ENCODE measurements at places on chromosomes 4 and X. TPM values are rescaled to one million over a fixed set of nuclear protein-coding genes. Genes with fewer than 3 reads are reported as not detected.

GRCh38 chrX:70289168-70289792 is 447 bp downstream of the PDZD11 start:
- peaks cover 8% of the 10 kb centered on the region for H3K36me3 ChIP-seq
- H3K27ac ChIP-seq = peak overlapping the region; percentile 77
- H3K27me3 ChIP-seq = no peaks in the 10 kb centered on the region
- peak overlapping the region; percentile 66 for H3K4me3 ChIP-seq
- DNase-seq = no peak

DNA sequence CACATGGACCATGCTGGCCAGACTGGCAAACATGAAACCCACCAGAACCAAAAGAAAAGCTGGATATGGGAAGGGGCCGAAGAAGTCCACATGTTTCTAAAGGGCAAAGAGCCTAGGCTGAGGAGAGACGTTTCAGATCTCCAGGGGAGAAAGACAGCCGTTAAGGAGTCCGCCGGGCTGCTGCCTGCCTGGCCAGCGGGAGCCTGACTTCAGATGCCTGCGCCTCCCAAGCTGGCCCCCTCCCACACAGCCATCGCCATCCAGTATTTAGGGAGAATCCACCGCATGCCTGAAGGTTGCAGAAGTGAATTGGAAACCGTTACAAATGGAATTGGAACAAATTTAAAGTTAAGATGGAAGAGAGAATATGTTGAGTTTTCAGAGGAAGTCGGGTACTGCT is 2.9 kb downstream of the TBL1X start:
- peaks cover 16% of the 10 kb centered on the region for H3K27me3 ChIP-seq
- no peak for DNase-seq
- no peak overlapping the region for H3K4me3 ChIP-seq
- no peak overlapping the region for H3K27ac ChIP-seq
- H3K36me3 ChIP-seq = no peaks in the 10 kb centered on the region

The MGAT4D gene
- not detected for total RNA-seq

DNA sequence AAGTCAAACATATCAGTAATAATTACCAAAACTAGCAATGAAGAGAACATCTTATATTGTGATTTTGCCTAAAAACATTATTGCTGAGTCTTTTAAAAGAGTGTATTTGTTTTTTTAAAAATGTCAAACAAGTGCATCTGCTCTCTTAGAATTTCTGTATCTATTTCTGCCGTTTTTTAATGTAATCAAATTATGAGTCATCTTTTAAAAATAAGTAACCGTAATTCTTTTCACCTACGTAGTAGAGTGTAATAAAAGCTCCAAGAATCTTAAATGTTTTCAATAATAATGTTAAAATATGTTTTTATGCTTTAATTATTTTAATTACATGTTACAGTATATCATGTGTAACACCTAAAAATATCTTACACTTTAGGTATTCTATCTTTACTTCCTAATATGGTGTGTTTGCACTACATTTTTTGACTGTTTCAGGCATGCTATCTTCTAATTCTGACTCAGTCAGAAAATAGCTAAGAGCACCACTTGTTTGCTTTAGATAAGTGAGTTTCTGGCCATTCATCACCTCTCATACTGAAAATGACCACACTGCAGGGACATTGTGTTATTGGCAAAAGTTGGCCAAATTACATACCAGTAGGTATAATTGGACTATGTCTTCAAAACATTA is 368.5 kb downstream of the PCDH7 start:
- no peak overlapping the region for H3K27ac ChIP-seq
- no peaks in the 10 kb centered on the region for H3K4me1 ChIP-seq
- DNase-seq = no peak

DNA sequence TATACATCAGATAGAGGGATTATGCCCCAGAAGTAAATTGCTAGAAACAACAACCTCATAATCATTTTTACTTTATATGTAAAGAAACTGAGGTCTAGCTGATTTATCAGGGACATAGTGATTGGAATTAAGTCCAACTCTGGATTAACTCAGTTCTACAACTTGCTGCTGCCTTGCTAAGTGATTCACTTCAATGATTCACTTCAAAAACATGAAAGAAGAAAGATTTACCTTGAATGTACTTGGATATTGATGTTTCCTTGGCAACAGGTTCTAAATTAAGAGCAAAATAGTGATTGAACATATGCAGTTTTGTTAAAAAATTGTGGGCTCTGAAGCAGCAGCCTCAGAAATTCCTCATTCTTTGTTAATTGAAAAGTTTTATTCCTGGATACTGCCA is 99.8 kb upstream of the H2AZ1 start:
- no peak overlapping the region for H3K4me3 ChIP-seq
- H3K36me3 ChIP-seq = no peaks in the 10 kb centered on the region
- no peak overlapping the region for H3K27ac ChIP-seq
- H3K4me1 ChIP-seq = no peaks in the 10 kb centered on the region
- H3K27me3 ChIP-seq = no peaks in the 10 kb centered on the region
- DNase-seq = no peak

The AVPR2 gene
- total RNA-seq = not detected

DNA sequence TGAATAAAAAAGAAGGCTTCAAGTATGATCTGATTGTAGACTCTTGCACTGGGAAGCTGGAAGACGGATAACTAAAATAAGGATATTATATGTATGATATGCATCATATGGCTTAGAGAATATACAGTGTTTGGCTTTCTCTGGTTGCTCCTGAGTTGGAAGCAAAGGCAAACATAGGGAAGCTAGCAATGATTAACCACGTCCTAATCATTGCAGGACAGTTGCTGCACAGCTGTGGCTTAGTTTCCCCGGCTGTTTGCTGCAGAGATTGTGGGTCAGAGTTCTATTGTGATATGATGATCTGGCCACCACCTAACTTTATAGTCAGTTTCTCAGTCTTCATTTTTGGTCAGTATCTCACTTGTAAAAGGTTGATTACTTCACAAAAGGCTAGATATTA is 36.3 kb upstream of the PARM1 start:
- H3K27ac ChIP-seq = no peak overlapping the region
- H3K4me3 ChIP-seq = no peak overlapping the region
- H3K4me1 ChIP-seq = no peaks in the 10 kb centered on the region
- H3K27me3 ChIP-seq = no peaks in the 10 kb centered on the region
- DNase-seq = no peak

GRCh38 chrX:2464677-2465166 is 36.1 kb downstream of the DHRSX start:
- no peak overlapping the region for H3K27ac ChIP-seq
- DNase-seq = no peak

- no peak overlapping the region for H3K4me3 ChIP-seq
- no peaks in the 10 kb centered on the region for H3K36me3 ChIP-seq
- no peaks in the 10 kb centered on the region for H3K27me3 ChIP-seq
- H3K27ac ChIP-seq = no peak overlapping the region
- no peak for DNase-seq
Measured at GRCh38 chr4:150328496-150328895, 250.3 kb downstream of the DCLK2 start.

The STATH gene
- not detected for total RNA-seq

DNA sequence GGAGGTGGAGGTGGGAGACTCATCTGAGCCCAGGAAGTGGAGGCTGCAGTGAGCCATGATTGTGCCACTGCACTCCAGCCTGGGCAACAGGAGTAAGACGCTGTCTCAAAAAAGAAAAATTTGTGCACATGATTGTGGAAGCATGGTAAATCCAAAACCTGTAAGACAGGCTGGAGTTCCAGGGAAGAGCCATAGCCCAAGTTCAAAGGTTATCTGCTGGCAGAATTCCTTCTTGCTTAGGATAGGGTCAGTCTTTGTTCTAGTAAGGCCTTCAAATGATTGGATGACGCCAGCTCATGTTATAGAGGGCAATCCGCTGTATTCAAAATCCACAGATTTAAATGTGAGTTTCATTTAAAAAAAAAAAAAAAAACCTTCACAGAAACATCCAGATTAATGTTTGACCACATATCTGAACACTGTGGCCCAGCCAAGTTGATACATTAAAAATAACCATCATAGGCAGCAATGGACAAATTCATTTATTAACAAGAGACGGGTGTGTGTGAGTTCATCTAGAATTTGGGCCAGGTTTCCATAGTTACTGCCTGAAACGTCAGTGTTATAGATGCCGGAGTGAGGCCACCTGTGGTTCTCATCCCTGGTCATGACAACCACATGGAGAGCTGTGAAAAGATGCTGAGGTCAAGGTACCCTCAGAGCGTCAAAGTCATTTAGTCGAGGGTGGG is 35.2 kb upstream of the SLC2A9 start:
- no peak overlapping the region for H3K27ac ChIP-seq
- no peaks in the 10 kb centered on the region for H3K27me3 ChIP-seq
- no peaks in the 10 kb centered on the region for H3K4me1 ChIP-seq
- H3K4me3 ChIP-seq = no peak overlapping the region
- H3K36me3 ChIP-seq = no peaks in the 10 kb centered on the region
- DNase-seq = no peak

DNA sequence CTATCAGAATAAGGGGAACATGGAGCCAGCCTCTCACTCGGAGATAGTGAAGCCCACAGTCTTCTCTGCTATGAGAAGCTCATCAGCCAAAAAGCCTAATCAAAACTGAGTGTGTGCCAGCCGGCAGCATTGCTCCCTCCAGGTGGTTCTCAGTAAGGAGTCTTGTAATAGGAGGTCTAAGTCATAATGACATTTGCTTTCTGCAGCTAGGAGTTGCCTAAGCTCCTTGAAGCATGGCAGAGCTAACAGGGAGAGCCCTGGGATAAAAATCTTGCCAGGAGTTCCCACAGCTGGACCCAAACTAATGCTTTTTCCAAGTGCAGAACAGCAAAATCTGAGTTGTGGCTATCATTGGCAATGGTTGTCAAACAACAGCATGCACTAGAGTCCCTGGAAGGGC is 245.2 kb downstream of the SPATA18 start:
- H3K27me3 ChIP-seq = no peaks in the 10 kb centered on the region
- no peak overlapping the region for H3K4me3 ChIP-seq
- no peak for DNase-seq
- no peaks in the 10 kb centered on the region for H3K36me3 ChIP-seq
- no peaks in the 10 kb centered on the region for H3K4me1 ChIP-seq
- H3K27ac ChIP-seq = no peak overlapping the region

GRCh38 chr4:161937596-161937995 is 226.2 kb downstream of the FSTL5 start:
- no peaks in the 10 kb centered on the region for H3K4me1 ChIP-seq
- DNase-seq = no peak
- no peaks in the 10 kb centered on the region for H3K36me3 ChIP-seq
- no peak overlapping the region for H3K4me3 ChIP-seq
- no peak overlapping the region for H3K27ac ChIP-seq
- H3K27me3 ChIP-seq = no peaks in the 10 kb centered on the region

The DCLK2 gene
- 3.0 TPM for total RNA-seq

The ZNF41 gene
- total RNA-seq = 10.6 TPM

The ASMT gene
- total RNA-seq = not detected

The APOOL gene
- total RNA-seq = 16.4 TPM

- no peak overlapping the region for H3K4me3 ChIP-seq
- no peaks in the 10 kb centered on the region for H3K27me3 ChIP-seq
- no peaks in the 10 kb centered on the region for H3K36me3 ChIP-seq
- H3K4me1 ChIP-seq = no peaks in the 10 kb centered on the region
- DNase-seq = no peak
Measured at GRCh38 chr4:96675896-96676295, 836.0 kb downstream of the PDHA2 start.

The HMX1 gene
- not detected for total RNA-seq

DNA sequence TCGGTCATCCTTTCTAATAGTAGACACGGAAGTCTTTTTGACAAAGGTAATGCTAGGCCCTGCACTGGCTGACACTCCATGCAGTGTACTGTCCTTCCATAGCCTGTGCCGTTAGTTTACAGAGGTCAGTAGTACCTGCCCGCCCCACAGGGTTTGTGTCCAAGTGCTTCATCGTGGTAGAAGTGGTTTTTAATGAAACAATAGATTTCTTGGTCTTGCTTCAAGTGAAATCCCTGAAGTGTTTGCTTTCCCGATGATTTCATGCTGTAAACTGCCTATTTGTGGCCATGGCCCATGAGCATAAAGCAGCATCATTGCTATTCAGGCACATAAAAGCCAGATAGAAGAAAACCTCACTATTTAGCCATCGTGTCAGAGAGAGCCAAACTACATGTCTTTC is 139.3 kb downstream of the GPR143 start:
- no peak overlapping the region for H3K4me3 ChIP-seq
- no peak overlapping the region for H3K27ac ChIP-seq
- no peak for DNase-seq
- H3K4me1 ChIP-seq = no peaks in the 10 kb centered on the region
- H3K36me3 ChIP-seq = no peaks in the 10 kb centered on the region

GRCh38 chrX:65451663-65452062 is 82.9 kb downstream of the LAS1L start:
- no peaks in the 10 kb centered on the region for H3K36me3 ChIP-seq
- H3K4me1 ChIP-seq = no peaks in the 10 kb centered on the region
- no peak overlapping the region for H3K4me3 ChIP-seq
- H3K27me3 ChIP-seq = no peaks in the 10 kb centered on the region
- no peak for DNase-seq

- H3K4me1 ChIP-seq = no peaks in the 10 kb centered on the region
- no peak overlapping the region for H3K4me3 ChIP-seq
- DNase-seq = no peak
- H3K27ac ChIP-seq = peak overlapping the region; percentile 5
- peaks cover 21% of the 10 kb centered on the region for H3K36me3 ChIP-seq
- H3K27me3 ChIP-seq = no peaks in the 10 kb centered on the region
Measured at GRCh38 chr4:39825741-39826231, 127.8 kb downstream of the UBE2K start.

DNA sequence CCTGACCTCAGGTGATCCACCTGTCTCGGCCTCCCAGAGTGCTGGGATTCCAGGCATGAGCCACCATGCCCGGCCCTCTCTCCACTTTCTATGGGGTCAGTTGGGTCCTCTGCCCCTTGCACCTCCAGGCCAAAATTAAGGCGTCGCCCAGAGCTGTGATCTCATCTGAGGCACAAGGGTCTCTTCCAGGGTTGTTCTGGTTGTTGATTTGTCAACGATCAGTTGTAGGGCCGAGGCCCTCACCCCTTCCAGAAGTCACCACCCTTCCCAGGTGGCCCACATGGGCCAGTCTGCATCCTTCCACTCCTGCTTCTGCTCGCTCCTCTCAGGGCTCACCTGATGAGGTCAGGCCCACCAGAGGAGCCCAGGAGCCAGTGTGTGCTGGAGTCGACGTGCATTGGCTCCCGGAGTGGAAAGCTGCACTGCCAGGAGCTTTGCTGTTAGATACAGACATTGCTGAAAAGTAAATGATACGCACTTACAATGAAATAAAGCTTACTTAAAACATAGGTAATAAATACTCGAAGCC is 14.3 kb upstream of the TMEM271 start:
- no peaks in the 10 kb centered on the region for H3K27me3 ChIP-seq
- H3K36me3 ChIP-seq = no peaks in the 10 kb centered on the region
- H3K27ac ChIP-seq = no peak overlapping the region

The EMCN gene
- 38.6 TPM for total RNA-seq

GRCh38 chr4:94207469-94208224 is at the start of gene SMARCAD1:
Gene SMARCAD1, plus strand, starts transcription at chr4:94207865. Its CDS starts 530 bp downstream, at chr4:94208395.
- no peaks in the 10 kb centered on the region for H3K27me3 ChIP-seq
- peak; percentile 90 for DNase-seq
- peak within 1 kb of the TSS; percentile 46 for H3K4me3 ChIP-seq
- peak within 1 kb of the TSS; percentile 89 for H3K27ac ChIP-seq

DNA sequence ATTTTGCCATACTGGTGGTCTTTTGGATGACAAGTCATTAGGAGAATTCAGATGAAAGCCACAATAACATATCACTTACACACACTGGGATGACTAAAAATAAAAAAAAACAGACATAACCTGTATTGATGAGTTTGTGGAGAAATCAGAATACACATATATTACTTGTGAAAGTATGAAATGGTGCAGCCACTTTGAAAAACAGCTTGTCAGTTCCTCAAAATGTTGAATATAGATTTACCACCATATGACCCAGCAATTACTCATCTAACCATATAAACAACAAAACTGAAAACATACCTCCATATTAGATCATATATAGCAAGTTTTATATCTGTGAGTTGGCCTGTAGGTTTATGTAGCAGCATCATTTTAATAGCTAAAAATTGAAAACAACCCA is 608.7 kb downstream of the TLL1 start:
- H3K36me3 ChIP-seq = no peaks in the 10 kb centered on the region
- DNase-seq = no peak
- H3K4me1 ChIP-seq = no peaks in the 10 kb centered on the region

Measured in upper lobe of left lung (tissue), 6 donors.